ENCODE measurements at places on chromosomes 5 and 9.

DNA sequence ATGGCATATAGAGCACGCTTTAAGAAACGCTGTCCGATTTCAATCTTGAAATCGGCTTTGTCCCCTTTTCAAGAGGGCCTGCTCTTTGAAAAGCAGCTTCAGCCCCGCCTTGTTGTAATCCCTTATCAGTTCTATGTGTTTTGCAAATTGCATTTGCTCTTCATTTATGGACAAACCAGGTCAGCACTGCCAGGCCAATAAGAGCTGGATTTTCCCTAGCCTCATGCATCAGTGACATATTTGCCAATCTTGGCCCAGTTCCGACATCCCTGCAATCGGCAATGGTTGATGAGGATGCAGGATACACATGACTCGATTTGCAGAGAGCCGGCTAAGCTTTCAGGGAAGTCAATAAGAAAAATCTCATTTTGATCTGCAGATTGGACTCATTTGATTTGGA is 529.1 kb upstream of the CLINT1 start:
- DNase-seq: no peak

- no peak for DNase-seq
These were observed 47.4 kb downstream of the SLC28A3 start for GRCh38 chr9:84293001-84293798.

GRCh38 chr5:176888016-176888864 is 10.9 kb downstream of the HK3 start:
- no peak for DNase-seq

GRCh38 chr9:92616655-92617111 is 53.2 kb downstream of the IPPK start:
- DNase-seq: peak; percentile 60

GRCh38 chr5:31487506-31487905 is 44.4 kb downstream of the DROSHA start:
- no peak for DNase-seq

- no peak for DNase-seq
These were observed 181.0 kb downstream of the BNC2 start for GRCh38 chr9:16689351-16689938.

GRCh38 chr9:21696411-21696871 is 106.0 kb upstream of the MTAP start:
- no peak for DNase-seq

DNA sequence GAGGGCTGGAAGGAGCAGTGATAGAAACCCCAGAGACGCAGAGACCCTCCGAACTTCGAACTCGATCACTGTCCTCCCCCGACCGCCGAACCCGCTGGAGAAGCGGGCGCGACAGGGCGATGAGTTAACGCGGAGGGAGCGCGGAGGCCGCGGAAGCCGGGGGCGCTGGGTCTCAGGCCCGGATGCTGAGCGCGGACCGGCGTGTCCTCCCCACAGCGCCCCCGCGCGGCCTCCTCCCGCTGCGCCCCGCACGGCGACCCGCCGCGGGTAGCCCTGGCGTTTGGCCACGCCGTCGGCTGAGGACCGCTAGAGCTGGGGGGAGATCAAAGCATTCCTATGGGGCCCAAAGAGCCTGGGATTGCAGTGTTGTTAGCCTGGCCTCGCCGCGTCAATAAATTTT is 7.7 kb upstream of the DMRT2 start:
- DNase-seq: no peak

GRCh38 chr5:60792438-60792837 is 51.6 kb downstream of the ELOVL7 start:
- DNase-seq: no peak

- no peak for DNase-seq
These were observed 16.7 kb downstream of the WHRN start for GRCh38 chr9:114488398-114489129.

- DNase-seq: no peak
These were observed 539 bp downstream of the ARRDC3 start for GRCh38 chr5:91382530-91383026.

All from AG10803 (cell line).